ENCODE measurements at places on chromosomes 12 and 14.

GRCh38 chr14:98187281-98187680, 1084.7 kb downstream of the BCL11B start:
- no peak for DNase-seq

GRCh38 chr14:60636879-60637478, 12.3 kb downstream of the SIX1 start:
- DNase-seq = no peak

DNA sequence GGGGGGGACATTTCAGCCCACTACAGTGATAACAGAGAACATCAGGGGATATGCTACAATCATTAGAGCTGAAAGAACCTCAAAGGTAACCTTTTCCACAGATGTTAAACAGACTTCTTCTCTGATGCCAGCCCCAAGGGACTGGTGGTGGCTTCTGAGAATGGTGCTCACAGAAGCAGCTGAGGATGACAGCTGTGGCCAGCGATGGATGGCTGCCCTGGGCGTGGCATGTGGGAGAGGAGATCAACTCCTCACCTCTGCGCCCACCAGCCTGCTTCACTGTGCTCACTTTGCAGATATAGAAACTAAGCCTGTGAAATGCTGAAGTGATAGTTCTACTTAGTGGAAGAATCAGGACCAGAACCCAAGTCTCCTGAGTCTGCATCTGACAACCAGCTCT, 33.0 kb downstream of the FOXN3 start:
- no peak for DNase-seq

DNA sequence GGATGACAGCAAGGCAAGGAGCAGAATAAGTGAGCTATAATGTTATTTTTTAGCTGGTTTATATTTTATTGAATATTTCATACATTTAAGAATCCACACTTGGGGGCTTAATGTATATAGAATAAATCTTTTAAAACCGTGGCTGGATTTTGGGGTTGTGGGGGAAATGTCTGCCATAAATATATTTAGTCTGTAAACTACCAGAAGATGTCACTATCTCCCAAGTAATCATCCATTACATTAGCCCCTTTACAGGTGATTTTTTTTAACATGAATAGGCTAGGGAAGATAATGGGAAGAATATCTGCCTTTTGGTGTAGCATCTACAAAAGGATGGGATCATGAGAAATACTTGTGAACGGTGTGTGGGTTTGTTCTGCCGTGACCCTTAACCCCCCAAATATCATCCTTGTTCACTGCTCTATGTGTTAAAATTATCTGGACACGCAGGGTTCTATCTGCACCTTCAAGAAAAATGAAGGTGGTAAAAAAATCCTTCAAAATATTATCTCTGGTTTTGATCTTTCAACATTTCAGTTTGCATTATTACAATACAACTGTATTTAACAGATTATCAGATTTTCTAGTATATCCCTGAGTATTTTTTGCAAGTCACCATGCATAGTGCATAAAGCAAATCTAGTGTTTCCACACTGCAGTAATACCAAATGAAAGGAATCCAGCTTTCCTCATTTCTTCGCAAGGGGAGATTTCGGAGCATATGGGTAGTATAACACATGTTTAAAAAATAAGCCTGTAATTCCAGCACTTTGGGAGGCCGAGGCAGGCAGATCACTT, 8.0 kb upstream of the SLC17A8 start:
- DNase-seq = no peak

GRCh38 chr12:52819731-52820510, 6.0 kb upstream of the KRT4 start:
- DNase-seq = no peak

DNA sequence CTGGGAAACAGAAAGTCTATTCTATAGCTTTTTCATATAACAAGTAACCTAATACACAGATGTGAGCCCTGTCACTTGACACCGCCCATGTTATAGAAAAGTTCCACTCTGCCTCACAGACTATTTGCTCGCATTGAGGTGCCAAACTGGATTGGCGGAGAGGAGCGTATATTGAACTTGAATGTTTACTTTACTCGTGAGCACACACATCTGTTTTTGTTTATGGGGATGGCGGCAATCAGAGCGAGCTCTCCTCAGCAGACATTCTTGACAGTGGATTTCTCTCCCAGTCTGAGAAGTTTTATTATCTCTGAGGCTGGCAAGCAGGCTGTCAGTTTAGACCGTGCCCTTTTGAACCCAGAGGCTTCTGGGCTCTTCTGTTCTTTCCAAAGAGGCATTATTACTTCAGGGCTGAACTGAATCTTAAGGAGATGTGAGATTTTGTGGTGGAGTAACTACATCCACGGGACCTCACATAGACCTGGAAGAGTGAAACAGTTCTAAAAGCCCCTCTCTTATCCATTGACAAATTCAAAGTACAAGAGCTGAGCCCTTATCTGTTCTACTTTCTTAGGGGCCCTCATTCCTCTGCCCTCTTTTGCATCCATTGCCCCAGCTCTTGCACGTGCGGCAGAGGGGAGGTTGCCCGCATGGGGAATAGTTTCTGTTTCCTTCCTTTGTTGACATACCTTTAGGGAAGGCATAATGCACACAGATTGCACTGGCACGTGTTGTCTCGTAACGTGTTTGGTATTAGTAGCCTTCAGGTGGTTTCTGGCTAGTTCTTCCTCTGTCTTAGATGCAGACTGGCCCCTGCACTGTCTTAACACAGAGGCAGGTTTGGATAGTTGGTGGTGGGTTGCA, 68.2 kb downstream of the DRAM1 start:
- DNase-seq = no peak

DNA sequence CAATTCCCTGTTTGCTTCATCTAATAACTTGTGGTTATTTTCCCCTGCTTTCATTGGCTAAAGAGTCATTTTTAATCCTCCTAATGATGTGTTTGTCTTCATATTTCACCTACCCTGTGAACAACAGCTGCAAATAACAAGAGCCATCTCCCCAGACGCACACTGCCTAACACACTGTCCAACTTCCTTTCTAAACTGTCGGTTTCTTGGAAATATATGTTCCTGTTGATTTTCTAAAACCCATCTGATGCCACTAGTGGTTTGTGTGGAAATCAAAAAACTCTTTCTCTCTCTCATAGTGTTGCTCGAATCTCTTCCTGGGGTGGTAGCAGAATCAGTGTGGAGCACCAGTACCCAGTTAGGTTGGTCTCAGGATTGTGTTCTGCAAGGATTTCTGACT, 226.9 kb downstream of the EPS8 start:
- no peak for DNase-seq

DNA sequence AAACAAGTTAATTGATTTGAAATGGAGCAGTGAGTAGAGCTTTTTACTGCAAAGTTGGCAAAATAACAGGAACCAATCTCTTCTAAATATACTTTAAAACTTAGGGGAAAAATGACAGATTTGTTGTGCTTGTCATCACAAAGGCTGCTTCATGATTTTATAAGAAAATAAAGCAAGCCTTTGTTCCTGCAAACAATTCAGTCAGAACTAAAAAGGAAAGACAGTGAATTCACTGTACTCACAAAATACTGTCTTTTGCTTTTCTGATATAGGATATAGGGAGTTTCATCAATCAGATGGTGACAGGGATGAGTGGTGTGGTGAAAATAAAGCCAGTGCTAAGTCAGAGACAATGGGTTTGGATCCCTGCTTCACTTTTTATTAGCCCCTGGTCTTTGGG, 126.0 kb downstream of the HELB start:
- DNase-seq = no peak

DNA sequence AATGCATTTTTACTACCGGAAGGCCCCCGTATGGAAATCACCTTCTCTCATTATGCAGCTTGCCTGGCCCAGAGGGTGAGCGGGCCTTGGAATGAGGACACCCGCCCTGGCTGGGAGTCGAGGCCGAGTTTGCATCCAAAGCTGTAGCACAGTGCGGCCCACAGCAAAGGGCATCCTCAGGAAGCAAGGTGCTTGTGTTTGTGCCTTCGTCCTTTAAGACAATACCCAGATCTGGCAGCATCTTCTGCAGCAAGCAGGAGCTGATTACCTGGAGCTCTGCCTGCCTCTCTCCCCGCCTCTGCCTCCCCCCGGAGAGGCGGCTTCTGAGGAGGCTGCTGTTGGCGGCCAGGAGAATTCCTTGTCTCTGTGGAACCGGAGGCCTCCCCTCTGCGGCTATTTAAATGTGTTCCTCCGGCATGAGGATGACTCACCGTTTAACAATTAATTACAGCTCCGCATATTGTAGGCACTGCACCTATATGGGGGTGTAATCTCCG, 145.3 kb downstream of the CACNA1C start:
- DNase-seq = no peak

GRCh38 chr14:72640911-72641485, 252.9 kb downstream of the DPF3 start:
- DNase-seq = no peak

- no peak for DNase-seq
Measured at GRCh38 chr12:98587084-98587483, 6.4 kb upstream of the SLC25A3 start.

DNA sequence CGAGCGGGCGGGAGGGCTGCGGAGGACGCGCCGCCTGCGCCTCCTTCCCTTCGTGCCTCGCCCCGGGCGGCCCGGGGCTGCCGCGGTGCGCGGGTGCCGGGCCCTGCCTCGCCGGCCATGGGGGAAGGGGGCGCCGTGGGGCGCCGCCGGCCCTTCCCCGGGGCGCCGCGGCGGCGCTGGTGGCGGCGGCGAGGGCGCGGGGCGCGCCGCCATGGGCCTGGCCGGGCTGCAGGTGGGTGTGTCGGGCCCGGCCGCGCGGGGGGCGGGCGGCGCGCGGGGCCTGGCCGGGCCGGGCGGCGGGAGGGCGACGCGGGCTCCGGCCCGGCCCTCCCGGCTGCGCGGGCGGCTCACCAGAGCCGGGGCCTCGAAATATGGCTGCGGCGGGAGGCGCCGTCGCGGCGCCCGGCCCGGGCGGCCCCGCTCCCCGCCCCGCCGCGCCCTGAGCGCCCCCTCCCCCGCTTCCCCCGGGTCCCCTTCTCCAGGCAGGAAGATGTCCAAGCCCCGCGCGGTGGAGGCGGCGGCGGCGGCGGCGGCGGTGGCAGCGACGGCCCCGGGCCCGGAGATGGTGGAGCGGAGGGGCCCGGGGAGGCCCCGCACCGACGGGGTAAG, 5.1 kb downstream of the KMT5A start:
- no peak for DNase-seq

DNA sequence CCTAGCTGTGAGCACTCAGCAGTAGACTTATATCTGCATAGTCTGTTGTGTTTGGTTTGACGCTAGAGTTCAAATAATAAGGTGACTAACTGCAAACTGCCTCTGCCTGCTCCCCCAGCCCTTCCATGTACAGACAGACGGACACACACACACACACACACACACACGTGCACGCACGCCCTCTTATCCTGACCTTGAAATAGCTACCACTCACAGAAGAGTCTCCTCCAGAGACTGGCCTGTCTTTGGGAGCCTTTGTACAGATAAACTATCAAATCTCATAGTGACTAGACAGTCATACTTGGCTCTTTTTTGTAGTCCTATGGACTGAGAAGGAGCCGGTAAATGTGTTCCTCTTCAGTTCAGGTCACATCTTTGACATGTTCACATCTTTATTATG, 158.4 kb downstream of the FBXL14 start:
- no peak for DNase-seq

GRCh38 chr12:2177751-2178150, 125.0 kb downstream of the CACNA1C start:
- no peak for DNase-seq

- DNase-seq = no peak
Measured at GRCh38 chr12:23888396-23889068, 60.9 kb downstream of the SOX5 start.

- DNase-seq = no peak
Measured at GRCh38 chr14:104349950-104350349, 211.6 kb downstream of the KIF26A start.

DNA sequence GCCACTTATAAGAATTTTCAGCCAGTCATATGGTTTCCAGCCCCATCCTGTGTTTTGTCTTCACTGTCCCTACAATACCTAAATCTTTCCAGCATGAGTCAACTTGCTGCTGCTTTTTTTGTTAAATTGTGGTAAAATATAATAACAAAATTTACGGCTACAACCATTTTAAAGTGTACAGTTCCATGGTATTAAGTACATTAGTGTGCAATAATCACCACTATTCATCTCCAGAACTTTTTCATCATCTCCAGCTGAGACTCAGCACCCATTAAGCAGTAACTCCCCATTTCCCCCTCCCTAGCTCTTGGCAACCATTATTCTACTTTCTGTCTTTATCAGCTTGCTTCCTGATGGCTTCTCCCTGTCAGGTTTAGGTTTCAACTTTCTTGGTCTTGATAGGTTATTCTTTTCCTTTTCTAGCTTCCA, 39.1 kb downstream of the FRS2 start:
- DNase-seq = no peak

- DNase-seq = no peak
Measured at GRCh38 chr14:96187216-96188031, 17.2 kb upstream of the BDKRB2 start.

- DNase-seq = no peak
Measured at GRCh38 chr12:32788405-32788804, 32.7 kb upstream of the YARS2 start.

DNA sequence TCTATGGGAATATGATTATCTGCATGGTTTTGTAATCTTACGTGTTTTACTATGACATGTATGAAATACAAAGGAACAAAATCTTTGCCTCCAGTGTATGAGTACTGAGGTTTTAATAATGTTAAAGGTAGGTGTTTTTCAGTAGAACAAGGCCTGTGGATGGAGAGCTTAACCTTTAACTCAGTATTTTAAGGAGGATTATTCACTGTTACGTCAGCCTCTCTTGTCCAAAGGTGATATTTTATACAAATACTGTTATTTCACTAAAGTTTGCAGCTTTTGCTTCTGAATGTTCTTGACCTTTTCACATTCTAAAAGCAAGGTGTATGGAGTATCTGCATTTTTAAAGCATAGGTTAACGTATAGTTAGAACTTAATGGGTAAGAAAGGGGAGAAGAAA, 195.3 kb downstream of the ERC1 start:
- DNase-seq = no peak

- no peak for DNase-seq
Measured at GRCh38 chr12:117829108-117829507, 139.7 kb downstream of the KSR2 start.

DNA sequence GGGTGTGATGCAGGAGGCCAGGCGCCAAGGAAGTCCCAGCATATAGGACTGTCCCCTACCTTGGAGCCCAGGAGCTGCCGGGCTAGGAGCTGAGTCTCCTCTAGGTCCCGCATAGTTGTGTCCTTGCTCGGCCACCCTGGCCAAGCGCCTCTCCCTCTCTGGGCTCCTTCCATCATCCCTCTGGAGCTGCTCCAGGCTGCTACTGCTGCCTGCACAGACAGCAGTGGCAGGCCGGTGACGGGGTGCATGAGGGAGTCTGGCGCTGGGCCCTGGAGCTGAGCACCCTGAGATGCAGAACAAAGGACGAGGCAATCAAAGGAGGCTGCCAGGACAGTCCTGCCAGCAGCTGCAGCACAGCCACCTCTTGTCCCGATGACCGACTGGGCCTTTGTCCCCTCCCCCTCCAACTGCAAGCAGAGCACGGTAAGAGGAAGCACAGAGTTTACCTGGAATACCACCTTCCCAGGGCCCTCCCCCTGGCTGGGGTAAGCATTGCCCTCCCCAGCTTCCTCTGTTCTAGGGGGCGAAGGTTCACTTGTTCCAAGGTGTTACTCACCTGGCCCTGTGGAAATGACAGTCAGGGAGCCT, 10.4 kb downstream of the DTX1 start:
- no peak for DNase-seq

GRCh38 chr12:53942467-53942997, 3.9 kb downstream of the HOXC13 start:
- no peak for DNase-seq

GRCh38 chr14:23110579-23111365, 6.0 kb upstream of the CIROP start:
- no peak for DNase-seq

All from NCI-H1048 (cell line).